HS-5 (cell line): ENCODE measurements at places on chromosomes 2 and 18.

DNA sequence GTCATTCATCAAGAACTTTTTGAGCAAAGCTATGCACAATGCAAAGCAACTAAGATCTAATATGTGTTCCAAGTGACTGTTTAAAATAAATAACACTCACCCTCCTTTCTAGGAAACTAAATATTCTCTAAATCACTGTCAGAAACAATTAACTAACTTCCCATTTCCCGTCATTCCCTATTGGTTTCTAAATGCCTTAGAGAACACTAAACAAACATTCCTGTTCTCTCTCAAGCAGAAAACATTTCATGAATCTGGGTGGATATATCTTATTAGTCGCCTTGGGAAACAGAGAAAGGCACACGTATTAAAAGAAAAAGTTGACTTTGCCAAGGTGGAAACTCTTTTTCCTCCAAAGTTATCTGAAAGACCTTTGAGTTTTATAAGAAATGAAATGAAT, 735.2 kb downstream of the MBD2 start:
- DNase-seq, result no peak

DNA sequence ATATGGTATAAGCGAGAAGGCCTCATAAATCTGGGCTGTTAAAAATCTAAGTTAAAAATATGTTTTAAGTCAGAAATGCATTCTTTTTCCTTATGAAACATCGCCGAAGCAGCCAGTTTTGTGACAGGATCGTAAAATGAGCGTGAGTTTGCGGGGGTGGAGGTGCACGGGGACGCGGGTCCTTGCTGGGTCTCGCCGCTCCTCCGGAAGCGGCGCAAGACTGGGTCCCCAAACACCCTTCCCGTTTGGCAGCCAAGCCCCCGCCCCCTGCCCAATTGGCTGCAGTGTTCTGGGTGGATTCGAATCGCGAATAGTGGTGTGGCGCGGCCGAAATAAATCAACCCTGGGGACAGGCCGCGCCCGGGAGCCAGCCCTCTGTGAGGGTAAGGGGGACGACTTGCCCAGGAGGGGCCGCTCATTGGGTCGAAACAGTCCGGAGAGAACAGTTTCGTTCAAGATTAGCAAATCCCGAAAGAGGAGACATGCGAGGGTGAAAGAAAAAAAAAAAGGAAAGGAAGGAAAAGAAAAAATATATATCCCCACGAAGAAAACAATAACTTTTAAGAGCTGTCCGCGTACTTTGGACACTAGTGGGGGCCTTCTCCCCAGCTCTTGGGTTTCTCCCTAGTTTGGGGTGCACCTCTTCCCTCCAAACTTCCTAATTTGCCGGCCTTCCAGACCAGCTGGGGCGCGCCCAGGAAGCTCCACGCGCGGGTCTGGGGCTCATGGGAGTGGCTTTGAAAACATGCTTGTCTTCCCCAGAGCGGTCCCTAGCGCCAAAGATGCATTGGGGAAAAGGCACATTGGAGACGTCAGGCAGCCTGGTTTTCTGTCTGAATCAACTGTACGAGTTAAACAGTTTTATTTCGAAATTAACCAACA, 3.1 kb upstream of the GATA6 start:
- DNase-seq, result no peak

GRCh38 chr2:80326214-80326613, 21.7 kb upstream of the LRRTM1 start:
- peak; percentile 9 for DNase-seq

DNA sequence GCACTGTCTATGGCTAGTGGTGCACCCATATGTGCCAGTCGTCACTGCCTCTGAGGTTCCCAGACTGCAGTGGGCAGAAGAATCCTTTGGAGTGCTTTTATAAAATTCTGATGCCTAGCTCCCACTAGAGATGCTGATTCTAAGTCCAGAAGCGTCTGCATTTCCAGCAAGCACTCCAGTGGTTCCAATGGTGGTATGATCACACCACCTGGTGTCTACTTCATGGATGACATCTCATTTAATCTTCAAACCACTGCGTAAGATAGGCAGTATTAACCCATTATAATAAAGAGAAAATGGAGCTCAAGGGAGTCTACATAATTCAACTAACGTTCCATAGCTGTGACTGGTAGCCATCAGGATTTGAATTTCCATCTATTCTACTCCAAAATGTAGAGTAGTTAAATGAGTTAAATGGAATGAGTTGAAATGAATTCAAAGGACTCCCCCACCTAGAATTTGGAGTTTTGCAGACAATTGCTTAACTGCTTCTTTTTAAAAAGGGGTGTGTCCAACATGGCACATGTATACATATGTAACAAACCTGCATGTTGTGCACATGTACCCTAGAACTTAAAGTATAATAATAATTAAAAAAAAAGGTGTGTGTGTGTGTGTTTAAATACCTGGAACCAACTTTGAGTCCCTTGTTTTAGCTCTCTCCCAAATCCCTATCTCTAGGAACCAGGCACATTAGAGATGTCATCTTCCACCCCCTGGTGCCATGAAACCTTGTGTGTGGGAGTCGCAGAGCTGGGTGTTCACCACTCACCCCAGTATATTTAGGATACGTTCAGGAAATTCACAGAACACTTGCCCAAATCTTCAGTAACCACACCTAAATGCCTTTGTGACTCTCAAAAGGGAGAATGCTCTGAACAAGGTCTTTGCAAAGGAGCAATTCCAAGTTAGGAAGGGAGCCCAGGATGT, 14.1 kb downstream of the LAMA3 start:
- DNase-seq, result no peak

GRCh38 chr2:147275943-147276342, 568.9 kb upstream of the ACVR2A start:
- DNase-seq, result no peak

GRCh38 chr2:85088921-85089320, 44.3 kb upstream of the TCF7L1 start:
- DNase-seq, result no peak

- DNase-seq, result no peak
These were observed 353.1 kb downstream of the ARHGAP15 start for GRCh38 chr2:143482316-143482715.

GRCh38 chr18:41949206-41949920, 5.7 kb upstream of the PIK3C3 start:
- DNase-seq, result no peak
